ENCODE measurements at places on chromosomes 12 and 14. TPM values are rescaled to one million over a fixed set of nuclear protein-coding genes. Genes with fewer than 3 reads are reported as not detected.

- no peak for DNase-seq
These were observed 428.7 kb downstream of the RERGL start for GRCh38 chr12:17661250-17661649.

GRCh38 chr12:87866578-87867292, 162.5 kb downstream of the C12orf50 start:
- DNase-seq, result no peak

DNA sequence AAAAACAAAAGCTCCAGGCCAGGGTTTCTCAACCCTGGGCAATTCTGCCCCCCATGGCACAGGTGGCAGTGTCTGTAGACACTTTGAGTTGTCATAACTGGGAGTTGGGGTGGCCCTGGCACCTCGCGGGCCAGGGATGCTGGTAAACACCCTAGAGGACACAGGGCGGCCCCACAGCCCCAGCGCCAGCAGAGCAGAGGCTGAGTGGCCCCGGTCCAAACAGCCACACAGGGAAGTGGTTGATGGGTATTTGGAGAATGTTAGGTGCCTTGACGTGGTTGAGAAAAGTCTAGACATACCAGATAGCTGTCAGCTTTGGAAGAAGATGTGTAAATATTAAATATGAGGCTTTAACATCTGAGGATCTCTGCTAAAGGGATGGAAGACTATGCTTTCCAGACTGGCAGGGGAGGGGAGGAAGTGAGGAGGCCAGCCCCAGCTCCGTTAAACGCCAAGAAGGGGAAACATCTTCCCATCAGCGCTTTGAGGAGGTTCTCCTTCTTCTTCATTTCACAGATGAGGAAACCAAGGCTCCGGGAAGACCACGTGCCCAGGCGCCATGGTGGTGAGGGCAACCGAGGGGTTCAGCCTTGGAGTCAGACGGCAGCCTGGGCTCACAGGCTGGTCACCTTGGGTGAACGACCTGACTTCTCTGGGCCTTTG, 103.7 kb downstream of the SCARB1 start:
- no peak for DNase-seq

- no peak for DNase-seq
These were observed 382.2 kb downstream of the MED13L start for GRCh38 chr12:115895247-115895646.

Gene SYCP3
- total RNA-seq, result 0.07 TPM

Gene KRT74
- not detected for total RNA-seq

DNA sequence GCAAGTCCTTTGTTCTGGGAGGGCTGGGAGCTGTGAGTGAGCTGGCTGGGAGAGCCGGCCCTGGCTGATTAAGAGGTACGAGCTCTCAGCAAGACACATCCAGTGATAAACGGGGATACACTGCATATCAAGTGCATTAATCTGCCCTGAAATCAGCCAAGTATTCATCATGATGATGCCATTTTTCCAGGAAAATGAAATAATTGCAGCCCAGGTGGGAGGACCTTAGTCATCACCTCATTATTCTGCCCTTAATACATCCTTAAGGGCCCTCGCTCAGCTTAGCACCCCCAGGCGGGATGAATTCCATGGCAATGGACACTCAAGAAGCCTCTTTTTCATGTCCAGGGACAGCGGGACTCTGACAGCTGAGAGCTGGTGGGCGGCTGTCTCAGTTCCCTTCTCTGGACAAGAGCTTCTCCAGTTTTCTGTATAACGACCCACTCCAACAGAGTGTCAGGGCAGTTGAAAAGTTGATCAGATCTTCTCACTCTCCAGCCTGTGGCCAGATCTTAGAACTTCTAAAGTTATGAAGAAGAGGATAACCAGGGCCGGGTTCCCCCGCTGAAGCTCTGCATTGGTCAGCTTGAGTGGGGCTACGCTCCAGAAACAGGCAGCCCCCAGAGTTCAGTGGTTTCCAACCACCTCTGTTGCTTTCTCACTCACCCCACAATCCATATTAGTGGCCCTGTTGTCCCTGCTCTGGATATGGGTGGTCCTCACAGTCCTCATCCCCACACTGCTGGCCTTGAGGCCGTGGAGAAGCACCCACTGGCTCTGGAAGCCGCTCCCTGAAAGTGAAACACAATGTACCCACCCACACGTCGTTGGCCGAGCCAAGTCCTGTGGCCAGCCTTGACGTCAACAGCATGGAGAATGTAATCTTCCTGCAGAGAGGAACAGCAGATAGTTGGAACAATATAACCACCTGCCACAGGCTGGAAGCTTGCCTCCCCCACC, 306.2 kb upstream of the DIO3 start:
- DNase-seq, result no peak

GRCh38 chr12:79535751-79536150, 155.0 kb downstream of the PAWR start:
- no peak for DNase-seq

- DNase-seq, result no peak
These were observed 360.9 kb downstream of the ADGRD1 start for GRCh38 chr12:131314524-131315090.

- peak; percentile 21 for DNase-seq
These were observed 6.2 kb downstream of the AMN start for GRCh38 chr14:102928412-102929240.

DNA sequence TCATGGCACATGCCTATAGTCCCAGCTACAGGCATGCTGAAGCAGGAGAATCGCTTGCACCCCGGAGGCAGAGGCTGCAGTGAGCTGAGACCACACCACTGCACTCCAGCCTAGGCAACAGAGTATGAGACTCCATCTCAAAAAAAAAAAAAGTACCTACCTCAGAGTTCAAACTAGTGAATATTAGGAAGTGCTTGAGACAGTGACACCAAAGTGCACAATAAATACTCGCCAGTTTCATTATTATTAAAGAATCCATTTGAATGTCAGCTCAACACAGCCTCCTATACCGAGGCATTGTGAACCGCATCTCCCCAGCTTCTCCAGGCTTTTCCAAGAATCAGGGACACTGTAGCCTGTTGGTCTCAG, 5.0 kb downstream of the GAPDH start:
- no peak for DNase-seq

DNA sequence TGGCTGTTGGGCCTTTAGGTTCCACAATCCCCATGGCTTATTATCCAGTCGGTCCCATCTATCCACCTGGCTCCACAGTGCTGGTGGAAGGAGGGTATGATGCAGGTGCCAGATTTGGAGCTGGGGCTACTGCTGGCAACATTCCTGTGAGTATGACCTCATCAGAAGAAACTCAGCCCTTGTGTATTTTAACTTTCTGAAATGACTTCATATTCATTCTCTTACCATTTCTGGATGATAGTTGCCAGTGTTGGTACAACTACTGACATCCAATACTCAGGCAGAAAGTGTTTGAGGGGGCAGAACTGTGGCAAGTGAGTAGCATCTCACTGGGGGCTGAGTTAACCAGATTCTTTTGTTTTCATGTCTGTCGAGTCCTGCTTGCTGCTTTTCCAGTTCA, 2.3 kb downstream of the DAZAP2 start:
- DNase-seq, result no peak

GRCh38 chr12:127770118-127770517, 496.9 kb upstream of the TMEM132C start:
- no peak for DNase-seq

DNA sequence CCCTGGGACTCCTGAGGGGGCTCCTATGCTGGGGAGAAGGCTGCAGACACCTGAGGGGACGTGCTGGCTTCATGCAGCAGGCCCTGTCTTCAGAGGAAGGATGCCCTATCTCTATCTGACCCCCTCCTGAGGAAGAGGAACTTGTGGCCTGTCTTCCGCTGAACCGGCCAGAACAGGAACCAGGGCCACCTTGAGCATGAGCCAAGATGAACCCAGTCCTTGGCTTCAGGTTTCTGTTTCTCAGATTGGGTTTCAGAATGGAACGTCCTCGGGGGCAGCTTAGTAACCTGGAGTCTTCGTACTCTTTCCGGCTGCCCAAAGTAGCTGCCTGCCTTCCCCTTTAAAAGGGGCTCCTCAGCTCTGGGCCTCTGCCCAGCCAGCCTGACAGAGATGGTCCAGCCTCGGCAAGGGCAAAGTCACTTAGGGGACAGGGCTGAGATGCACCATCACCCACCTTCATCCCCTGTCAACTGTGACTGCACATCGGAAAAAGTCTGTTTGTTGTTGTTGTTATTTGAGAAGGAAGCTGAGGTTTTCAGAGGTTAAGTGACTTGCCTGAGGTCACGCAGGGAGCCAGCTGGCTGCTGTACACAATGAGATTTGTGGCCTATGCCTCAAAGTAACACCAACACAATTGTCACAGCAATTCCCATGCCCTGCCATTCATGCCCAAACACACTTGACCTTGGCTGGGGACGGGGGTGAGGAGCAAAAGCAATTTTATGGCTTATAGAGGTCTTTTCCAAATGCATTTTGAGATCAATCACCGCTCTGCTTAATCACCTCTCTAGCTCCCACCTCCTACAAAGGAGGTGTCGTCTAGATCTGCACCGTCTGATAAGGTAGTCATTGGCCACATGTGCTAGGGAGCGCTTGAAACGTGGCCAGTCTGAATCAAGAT, 13.4 kb downstream of the ASB2 start:
- no peak for DNase-seq

DNA sequence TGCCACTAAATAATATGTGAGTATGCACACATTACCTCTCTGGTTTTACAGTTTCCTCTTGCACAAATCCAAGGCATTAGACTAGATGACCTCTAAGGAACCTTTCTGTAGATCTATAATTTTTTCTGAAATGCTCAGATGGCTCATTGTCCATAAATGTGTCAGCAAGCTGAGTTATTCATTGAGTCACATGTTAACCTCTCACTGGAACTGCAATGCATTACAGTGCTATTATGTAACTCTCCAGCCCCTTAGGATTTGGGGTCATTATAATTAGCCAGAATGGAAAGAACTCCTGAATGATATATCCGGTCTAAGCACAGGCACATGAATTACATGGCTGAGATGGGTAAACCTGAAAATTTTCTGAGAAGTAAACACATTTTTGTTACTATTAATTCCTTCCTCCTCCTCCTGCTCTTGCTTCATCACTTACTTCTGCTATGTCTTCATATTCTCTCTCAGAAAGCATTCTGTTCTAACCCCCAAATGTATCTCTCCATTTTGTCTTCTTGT, 20.3 kb upstream of the DRAM1 start:
- DNase-seq, result peak; percentile 79

DNA sequence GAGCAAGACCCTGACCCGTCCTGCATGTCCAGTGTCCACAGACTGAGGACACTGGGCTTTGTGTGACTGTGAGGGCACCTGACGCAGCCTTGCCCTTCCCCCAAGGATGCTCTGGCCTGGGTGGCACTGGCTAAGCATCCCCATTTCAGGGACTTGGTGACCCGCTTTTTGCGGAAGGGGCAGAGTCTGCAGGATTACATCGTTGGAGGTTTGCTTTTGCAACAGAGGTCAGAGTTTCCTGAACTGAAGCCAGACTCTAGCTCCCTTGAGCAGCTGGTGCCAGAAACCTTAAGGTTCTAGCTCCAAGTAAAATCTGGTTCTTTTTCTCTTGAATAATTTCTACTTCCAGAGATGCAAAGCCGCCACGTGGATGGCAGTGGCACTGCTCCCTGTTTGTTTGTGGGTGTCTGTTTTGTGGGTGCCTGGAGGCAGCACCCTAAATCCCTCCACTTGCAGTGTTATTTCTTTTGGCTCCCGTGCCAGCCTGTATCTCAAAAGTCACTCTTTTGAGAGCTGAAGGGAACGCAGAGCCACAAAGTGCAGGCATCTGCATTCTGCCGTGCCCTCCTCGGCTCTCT, 184.7 kb downstream of the TSPAN9 start:
- no peak for DNase-seq

Gene ALX1
- not detected for total RNA-seq

Gene ADAM21
- 0.44 TPM for total RNA-seq

GRCh38 chr12:109053382-109054123, 1.2 kb downstream of the USP30 start:
- DNase-seq, result no peak

Gene RASAL1
- total RNA-seq, result 0.07 TPM

Gene RALGAPA1
- total RNA-seq, result 15.5 TPM

Gene DIO2
- total RNA-seq, result 0.03 TPM

GRCh38 chr12:43151441-43151981, 400.5 kb downstream of the ADAMTS20 start:
- DNase-seq, result no peak

Gene TMEM253
- total RNA-seq, result 0.42 TPM

DNA sequence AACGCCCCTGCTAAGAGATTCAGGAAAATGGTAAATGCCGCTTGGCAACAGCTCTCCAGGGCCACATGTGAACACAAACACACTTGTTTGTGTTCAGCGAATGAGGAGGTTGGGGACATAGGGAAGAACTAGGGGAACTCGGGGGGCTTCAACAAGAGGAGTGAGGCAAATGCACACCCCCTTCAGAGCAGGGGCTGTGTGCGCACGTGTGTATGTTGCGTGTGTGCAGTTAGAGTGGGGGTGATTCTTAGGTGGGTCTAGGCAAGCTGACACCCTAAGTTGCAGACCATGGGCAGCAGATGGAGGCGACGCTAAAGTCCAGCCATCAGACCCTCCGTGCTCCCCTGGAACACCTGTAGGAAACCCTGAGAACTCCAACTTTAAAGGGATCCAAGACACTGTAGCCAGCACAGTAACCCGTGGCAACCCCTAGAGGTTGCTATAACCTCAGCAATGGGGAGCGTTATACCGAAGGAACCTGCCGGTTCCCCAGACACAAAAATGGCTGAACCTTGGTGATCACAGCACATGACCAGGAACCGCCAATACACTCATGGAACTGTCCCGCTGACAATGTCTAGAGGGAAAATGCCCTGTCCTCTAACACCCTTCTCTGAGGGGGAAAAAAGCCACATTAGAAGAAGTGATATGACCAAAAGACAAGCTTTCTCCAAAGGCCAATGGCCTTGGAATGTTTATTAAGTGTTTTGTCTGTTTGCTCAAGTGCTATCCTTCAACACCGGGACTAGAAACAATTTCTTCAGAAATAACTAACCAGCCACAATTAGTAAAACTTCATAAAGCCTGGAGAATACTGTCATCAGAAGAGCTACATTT, 86.5 kb upstream of the CEP83 start:
- peak; percentile 57 for DNase-seq

- DNase-seq, result no peak
These were observed 14.0 kb downstream of the RNASE9 start for GRCh38 chr14:20546877-20547276.
